Lung microvascular endothelial cell (primary cell): ENCODE measurements at places on chromosomes 11 and 22. TPM values are rescaled to one million over a fixed set of nuclear protein-coding genes. Genes with fewer than 3 reads are reported as not detected.

Gene PANX2
- 0.40 and 0.44 TPM in 2 replicates for total RNA-seq

Gene NXPE2
- not detected in 2 replicates for total RNA-seq

Gene ABTB2
- total RNA-seq: under 0.01 and 0.20 TPM in 2 replicates

- no peak for DNase-seq
Measured at GRCh38 chr11:68204402-68204801, 8.7 kb downstream of the KMT5B start.

DNA sequence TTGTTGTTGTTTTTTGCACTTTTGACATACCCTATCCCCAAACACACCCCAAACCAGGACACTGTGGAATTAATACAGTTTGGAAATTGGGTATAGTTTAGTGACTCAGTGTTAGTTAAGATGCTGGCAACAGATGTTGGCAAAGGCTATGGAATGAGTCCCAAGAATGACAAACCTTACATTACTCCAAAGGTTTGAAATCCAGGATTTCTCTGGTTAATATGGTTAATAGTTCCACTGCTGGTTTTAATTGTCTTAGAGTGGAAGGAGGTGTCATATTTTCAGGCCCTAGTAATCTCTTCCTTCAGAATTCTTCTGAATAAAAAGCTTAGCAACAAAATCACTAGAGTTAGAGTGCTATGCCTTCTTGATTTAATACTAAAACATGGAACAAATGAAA, 775 bp downstream of the LPXN start:
- DNase-seq: no peak

- peak; percentile 41 for DNase-seq
Measured at GRCh38 chr11:36254713-36255112, 34.5 kb downstream of the COMMD9 start.

DNA sequence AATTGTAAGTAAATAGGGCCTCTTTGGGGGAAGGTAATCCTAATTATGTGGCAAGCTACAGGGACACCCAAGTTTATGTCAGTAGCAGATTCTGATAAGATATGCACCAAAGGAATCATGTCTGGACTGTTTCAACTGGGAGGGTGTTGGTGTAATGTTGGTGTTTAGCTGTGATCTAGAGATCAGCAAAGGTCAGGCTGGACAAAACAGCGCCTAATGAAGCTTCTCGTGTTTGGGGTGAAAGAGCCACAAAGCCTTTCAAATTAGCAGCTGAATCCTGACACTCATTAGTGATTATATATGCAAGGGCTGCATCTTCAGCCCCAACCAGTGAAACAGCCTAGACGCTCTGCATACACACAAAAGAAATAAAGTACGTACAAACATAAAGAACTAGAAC, 106.3 kb downstream of the MPPED2 start:
- DNase-seq: no peak

- DNase-seq: no peak
Measured at GRCh38 chr11:57460758-57461749, 726 bp downstream of the RTN4RL2 start.

- no peak for DNase-seq
Measured at GRCh38 chr22:40328546-40329456, 17.5 kb upstream of the ADSL start.

GRCh38 chr11:31150841-31151240, 218.7 kb downstream of the DCDC1 start:
- no peak for DNase-seq

GRCh38 chr11:81207421-81208054, 1526.1 kb downstream of the FAM181B start:
- DNase-seq: no peak
